ENCODE measurements at places on chromosomes 5 and 9. TPM values are rescaled to one million over a fixed set of nuclear protein-coding genes. Genes with fewer than 3 reads are reported as not detected.

DNA sequence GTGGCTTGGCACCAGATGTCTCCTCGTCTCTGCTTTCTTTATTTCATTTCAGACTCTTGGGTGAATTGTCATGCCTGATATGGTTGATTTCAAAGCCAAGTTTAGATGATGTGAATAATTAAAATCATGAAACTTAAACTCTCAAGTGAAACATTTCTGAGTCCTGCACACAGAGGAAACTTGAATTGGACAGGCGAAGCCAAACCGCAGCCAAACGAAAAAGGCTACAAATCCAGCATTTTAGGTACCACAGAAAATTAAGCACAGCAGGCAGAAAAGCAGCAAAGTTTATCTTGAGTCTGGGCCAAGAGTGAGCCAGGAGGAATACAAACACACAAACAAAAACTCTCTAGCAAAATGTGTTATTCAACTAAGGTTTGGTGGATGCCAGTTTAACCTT is 659.8 kb upstream of the KLF4 start:
- no peaks in the 10 kb centered on the region for H3K4me1 ChIP-seq
- no peak overlapping the region for H3K4me3 ChIP-seq
- H3K27me3 ChIP-seq, result no peaks in the 10 kb centered on the region
- H3K36me3 ChIP-seq, result no peaks in the 10 kb centered on the region

- peaks cover 16% of the 10 kb centered on the region for H3K4me1 ChIP-seq
- DNase-seq, result peak; percentile 72
- no peaks in the 10 kb centered on the region for H3K36me3 ChIP-seq
- H3K27me3 ChIP-seq, result no peaks in the 10 kb centered on the region
- H3K27ac ChIP-seq, result peak overlapping the region; percentile 37
Measured at GRCh38 chr9:89435071-89435823, 62.7 kb downstream of the SEMA4D start.

DNA sequence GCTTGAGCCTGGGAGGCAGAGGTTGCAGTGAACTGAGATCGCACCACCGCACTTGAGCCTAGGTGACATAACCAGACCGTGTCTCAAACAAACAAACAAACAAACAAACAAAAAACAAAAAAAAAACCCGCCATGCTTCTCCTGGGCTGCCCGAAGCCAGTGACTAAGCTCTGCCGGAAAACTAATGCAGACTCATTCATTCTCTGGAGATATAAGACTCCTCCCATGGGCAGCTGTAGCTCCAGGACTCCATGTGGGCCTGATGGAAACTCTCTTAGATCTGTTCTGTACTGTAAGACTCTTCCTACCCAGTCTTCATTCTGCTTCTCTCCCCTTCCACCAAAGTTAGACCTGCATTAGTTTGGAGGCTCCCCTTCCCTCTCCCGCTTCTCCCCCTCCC is 11.1 kb downstream of the GLDC start:
- H3K4me3 ChIP-seq, result no peak overlapping the region
- no peaks in the 10 kb centered on the region for H3K4me1 ChIP-seq
- no peaks in the 10 kb centered on the region for H3K36me3 ChIP-seq
- no peak overlapping the region for H3K27ac ChIP-seq

GRCh38 chr5:6455571-6456200 is 7.0 kb downstream of the UBE2QL1 start:
- no peaks in the 10 kb centered on the region for H3K4me1 ChIP-seq
- H3K27me3 ChIP-seq, result no peaks in the 10 kb centered on the region
- no peak overlapping the region for H3K27ac ChIP-seq

DNA sequence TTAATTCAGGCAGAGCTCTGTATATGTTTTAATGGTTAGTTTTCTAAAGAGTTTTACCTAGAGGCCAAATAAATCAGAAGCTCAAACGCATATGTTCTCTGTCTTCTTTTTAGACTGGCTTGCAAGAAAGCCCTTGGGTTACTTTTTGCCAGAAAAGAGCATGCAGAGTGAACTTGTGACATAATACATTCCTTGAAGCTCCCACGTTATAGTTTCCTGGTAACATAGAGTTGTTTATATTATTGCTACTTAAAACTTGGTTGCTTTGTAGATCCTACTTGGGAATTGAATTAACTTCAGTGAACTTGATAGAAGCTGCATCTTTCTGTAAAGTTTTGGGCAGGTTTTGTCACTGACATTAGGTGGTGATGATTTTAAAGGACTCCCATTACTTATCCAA is 102.9 kb downstream of the C9orf152 start:
- H3K4me1 ChIP-seq, result no peaks in the 10 kb centered on the region
- H3K36me3 ChIP-seq, result no peaks in the 10 kb centered on the region
- H3K4me3 ChIP-seq, result no peak overlapping the region
- H3K27ac ChIP-seq, result no peak overlapping the region

GRCh38 chr9:93223260-93224180 is 39.6 kb downstream of the WNK2 start:
- H3K4me1 ChIP-seq, result peaks cover 76% of the 10 kb centered on the region
- peak overlapping the region; percentile 87 for H3K27ac ChIP-seq
- H3K27me3 ChIP-seq, result no peaks in the 10 kb centered on the region
- peak; percentile 58 for DNase-seq
- H3K4me3 ChIP-seq, result no peak overlapping the region

DNA sequence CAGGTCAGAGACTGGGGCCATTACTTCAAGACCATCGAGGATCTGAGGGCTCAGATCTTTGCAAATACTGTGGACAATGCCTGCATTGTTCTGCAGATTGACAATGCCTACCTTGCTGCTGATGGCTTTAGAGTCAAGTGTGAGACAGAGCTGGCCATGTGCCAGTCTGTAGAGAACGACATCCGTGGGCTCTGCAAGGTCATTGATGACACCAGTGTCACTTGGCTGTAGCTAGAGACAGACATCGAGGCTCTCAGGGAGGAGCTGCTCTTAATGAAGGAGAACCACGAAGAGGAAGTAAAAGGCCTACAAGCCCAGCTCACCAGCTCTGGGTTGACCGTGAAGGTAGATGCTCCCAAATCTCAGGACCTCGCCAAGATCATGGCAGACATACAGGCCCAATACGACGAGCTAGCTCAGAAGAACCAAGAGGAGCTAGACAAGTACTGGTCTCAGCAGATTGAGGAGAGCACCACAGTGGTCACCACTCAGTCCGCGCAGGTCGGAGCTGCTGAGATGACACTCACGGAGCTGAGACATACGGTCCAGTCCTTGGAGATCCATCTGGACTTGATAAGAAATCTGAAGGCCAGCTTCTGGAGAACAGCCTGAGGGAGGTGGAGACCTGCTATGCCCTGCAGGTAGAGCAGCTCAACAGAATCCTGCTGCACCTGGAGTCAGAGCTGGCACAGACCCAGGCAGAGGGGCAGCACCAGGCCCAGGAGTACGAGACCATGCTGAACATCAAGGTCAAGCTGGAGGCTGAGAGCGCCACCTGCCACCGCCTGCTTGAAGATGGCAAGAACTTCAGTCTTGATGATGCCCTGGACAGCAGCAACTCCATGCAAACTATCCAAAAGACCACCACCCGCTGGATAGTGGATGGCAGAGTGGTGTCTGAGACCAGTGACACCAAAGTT is 9.3 kb downstream of the NIPBL start:
- H3K36me3 ChIP-seq, result no peaks in the 10 kb centered on the region
- H3K27me3 ChIP-seq, result no peaks in the 10 kb centered on the region
- no peak overlapping the region for H3K27ac ChIP-seq
- DNase-seq, result peak; percentile 9
- peaks cover 44% of the 10 kb centered on the region for H3K4me1 ChIP-seq
- H3K4me3 ChIP-seq, result no peak overlapping the region

DNA sequence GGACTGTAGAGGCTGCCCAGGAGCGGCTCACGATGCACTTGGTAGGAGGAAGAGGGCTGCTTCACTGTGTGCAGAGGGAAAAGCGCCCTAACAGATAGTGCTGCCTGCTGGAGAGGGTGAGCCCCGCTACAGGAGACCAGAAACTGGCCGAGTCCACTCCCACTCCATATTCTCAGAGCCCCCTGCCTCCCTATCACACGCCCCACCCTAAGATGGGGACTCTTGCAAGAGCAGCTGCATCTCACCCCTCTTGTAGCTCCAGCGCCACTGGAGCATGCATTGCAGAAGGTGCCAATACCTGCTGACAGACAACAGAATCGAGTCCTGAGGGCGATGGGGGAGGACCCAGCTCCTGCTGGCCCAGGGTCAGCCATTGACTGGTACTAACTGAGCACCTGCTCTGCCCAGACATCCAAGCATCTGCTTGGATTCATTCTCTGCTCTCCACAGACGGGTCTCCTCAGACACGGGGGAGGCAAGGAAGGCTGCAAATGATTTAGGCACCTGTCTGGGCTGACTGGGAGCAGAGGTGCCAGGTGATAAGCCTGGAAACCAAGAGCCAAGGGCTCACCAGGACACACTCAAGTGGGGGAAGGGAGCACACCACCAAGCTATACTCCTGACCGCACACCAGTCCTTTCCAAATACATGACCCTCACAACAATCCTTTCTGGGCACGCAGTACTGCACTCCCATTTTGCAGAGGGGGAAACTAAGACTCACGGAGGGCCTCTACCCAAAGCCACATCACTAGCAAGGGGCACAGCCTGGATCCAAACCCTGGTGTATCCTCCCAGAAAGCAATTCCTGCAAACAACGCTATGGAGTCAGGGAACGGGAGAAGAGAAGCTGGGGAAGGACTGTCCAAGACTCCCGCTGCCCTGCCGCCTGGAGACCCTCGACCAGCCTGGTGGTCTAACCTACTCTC is 1.6 kb downstream of the BICD2 start:
- no peaks in the 10 kb centered on the region for H3K27me3 ChIP-seq
- H3K36me3 ChIP-seq, result no peaks in the 10 kb centered on the region
- H3K27ac ChIP-seq, result peak overlapping the region; percentile 99

- peaks cover 19% of the 10 kb centered on the region for H3K4me1 ChIP-seq
- H3K36me3 ChIP-seq, result no peaks in the 10 kb centered on the region
- DNase-seq, result no peak
- H3K27ac ChIP-seq, result no peak overlapping the region
Measured at GRCh38 chr9:125293134-125293533, 31.5 kb downstream of the GAPVD1 start.

DNA sequence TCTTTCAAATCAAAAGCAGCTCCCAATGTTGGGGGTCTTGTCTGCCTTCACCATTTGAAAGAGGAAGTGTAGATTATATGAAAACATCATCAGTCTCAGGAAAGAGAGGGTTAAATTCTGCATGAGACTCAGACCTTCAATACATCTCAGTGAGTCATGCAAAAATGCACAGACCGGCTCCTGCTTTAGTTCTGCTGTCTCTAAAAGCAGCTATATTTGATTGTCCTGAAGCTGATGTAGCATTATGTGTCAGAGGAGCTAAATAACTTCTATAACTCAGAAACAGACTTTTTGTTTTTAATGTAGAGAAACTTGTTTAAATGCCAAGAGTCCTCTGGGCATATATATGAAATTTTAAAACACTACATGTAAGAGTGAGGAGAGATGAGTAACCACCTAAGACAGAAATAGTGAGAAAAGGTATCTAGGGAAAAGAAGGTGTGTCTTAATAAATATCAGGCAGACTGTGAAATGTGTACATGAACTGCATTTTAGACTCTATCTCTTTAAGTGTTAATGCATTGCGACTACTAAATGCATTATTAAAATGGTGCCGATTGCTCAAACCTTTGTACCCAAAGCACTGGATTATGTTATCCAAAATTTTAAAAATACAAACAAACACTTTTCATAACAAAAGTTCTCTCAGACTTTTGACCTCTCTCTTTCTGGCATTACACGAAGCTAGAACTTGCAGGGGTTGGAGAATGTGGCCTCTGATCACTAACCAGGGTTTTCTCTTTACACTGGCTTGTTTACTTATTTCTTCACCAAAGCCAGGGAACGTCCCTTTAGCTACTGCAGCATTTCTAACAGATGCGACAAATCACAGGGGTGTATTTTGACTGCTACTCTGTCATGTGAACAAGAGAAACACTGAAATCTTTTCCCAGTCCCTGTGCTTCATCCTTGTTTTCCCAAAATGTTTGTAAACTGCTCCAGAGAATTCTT is 302.3 kb downstream of the ARL15 start:
- DNase-seq, result peak; percentile 11
- peaks cover 14% of the 10 kb centered on the region for H3K4me1 ChIP-seq
- H3K4me3 ChIP-seq, result no peak overlapping the region
- no peaks in the 10 kb centered on the region for H3K36me3 ChIP-seq
- H3K27ac ChIP-seq, result no peak overlapping the region

GRCh38 chr5:157172403-157172802 is 6.3 kb upstream of the GARIN3 start:
- no peak for DNase-seq
- H3K4me1 ChIP-seq, result no peaks in the 10 kb centered on the region
- no peak overlapping the region for H3K27ac ChIP-seq
- no peak overlapping the region for H3K4me3 ChIP-seq
- H3K36me3 ChIP-seq, result no peaks in the 10 kb centered on the region
- no peaks in the 10 kb centered on the region for H3K27me3 ChIP-seq

DNA sequence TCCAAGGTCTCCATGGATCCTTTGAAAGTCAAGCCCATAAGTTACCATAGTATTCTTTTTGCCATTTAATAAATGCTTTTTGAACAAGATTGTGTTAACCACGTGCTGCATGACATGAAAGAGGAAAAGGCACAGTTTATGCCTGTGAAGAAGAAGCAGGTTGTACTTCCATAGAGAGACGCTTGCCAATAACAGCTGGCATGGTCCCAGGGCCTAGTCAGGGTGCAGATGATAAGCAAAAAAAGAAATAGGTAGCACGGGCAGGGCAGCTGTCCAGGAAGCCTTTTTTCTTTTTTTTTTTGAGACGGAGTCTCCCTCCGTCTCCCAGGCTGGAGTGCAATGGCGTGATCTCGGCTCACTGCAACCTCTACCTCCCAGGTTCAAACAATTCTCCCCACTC is 71.8 kb upstream of the CLINT1 start:
- peaks cover 10% of the 10 kb centered on the region for H3K4me1 ChIP-seq
- H3K4me3 ChIP-seq, result no peak overlapping the region
- H3K27me3 ChIP-seq, result no peaks in the 10 kb centered on the region
- peak; percentile 81 for DNase-seq
- no peaks in the 10 kb centered on the region for H3K36me3 ChIP-seq

DNA sequence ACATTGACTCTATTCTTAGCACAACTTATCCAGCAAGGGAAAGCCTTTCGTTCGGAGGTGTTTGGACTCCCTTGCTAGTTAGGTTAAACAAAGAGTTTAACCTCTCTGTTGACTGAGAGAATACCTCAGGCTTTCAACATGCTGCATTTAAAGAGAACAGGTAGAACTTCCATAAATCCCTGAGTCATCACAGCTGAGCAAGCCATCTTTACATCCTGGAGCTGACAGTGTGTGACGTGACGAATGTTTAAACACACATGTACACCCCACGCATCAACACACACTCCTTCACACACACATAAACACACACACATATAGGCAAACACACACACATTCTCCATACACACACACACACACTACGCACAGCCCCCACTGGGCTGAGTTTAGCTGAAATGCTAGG is 152.8 kb downstream of the ADAMTS12 start:
- H3K27ac ChIP-seq, result no peak overlapping the region
- H3K36me3 ChIP-seq, result no peaks in the 10 kb centered on the region
- H3K27me3 ChIP-seq, result no peaks in the 10 kb centered on the region
- DNase-seq, result no peak

- no peak for DNase-seq
- no peaks in the 10 kb centered on the region for H3K27me3 ChIP-seq
- H3K27ac ChIP-seq, result no peak overlapping the region
Measured at GRCh38 chr9:131065599-131065998, 30.7 kb upstream of the AIF1L start.

The PBX3 gene
- 36.3 TPM for total RNA-seq

The IFNE gene
- total RNA-seq, result 0.26 TPM

The SPINK5 gene
- total RNA-seq, result 1.6 TPM

The FAM169A gene
- 2.9 TPM for total RNA-seq

The WNT8A gene
- total RNA-seq, result not detected

The SLC45A2 gene
- not detected for total RNA-seq
